Gastrocnemius medialis (tissue), 4 donors: ENCODE measurements at places on chromosomes 1 and 21. TPM values are rescaled to one million over a fixed set of nuclear protein-coding genes. Genes with fewer than 3 reads are reported as not detected.

DNA sequence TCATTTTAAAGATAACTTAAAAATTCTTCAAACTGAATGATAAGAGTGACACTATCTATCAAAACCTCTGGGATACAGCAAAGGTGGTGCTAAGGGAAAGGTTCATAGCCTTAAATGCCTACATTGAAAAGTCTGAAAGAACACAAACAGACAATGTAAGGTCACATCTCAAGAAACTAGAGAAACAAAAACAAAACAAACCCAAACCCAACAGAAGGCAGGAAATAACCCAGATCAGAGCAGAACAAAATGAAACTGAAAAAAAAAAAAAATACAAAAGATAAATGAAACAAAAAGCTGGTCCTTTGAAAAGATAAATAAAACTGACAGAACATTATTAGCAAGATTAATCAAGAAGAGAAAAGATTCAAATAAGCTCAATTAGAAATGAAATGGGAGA, 6.8 kb downstream of the ODF2L start:
- H3K27me3 ChIP-seq, result no peaks in the 10 kb centered on the region
- H3K4me3 ChIP-seq, result no peak overlapping the region
- no peak for DNase-seq
- H3K4me1 ChIP-seq, result peaks cover 6% of the 10 kb centered on the region
- H3K36me3 ChIP-seq, result no peaks in the 10 kb centered on the region
- peak overlapping the region; percentile 18 for H3K27ac ChIP-seq

DNA sequence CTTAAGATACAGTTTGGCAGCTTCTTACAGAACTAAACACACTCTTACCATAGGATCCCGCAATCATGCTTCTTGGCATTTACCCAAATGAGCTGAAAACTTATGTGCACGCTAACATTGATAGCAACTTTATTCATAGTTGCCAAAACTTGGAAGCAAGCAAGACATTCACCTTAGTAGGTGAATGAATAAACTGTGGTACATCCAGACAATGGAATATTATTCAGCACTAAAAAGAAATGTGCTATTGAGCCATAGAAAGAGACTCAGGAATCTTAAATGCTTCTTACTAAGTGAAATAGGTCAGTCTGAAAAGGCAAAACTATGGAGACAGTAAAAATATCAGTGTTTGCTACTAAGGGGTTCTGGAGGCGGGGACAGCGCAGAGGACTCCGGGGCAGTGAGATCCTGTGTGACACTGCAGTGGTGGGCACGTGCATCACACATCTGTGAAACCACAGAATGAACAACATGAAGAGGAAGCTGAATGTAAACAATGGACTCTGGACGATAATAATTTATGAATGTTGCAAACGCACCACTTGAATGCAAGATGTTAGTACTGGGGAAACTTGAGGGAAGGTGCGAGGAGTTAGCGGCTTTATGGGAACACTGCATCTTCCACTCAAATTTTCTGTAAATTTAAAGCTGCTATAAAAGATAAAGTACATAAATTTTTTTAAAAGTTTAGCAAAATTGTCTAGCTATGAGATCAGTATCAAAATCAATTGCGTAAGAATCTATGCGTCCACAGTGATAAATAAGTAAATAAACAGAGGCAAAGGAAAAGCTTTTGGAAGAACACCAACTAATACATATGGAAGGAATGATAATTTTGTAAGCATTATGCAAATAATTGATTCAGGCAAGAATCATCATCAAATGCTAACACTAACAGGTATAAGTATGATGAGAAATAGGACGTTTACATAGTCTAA, 15.4 kb upstream of the SPATC1L start:
- no peaks in the 10 kb centered on the region for H3K4me1 ChIP-seq
- no peak overlapping the region for H3K4me3 ChIP-seq
- H3K27me3 ChIP-seq, result no peaks in the 10 kb centered on the region
- no peak for DNase-seq
- no peak overlapping the region for H3K27ac ChIP-seq
- peaks cover 49% of the 10 kb centered on the region for H3K36me3 ChIP-seq

DNA sequence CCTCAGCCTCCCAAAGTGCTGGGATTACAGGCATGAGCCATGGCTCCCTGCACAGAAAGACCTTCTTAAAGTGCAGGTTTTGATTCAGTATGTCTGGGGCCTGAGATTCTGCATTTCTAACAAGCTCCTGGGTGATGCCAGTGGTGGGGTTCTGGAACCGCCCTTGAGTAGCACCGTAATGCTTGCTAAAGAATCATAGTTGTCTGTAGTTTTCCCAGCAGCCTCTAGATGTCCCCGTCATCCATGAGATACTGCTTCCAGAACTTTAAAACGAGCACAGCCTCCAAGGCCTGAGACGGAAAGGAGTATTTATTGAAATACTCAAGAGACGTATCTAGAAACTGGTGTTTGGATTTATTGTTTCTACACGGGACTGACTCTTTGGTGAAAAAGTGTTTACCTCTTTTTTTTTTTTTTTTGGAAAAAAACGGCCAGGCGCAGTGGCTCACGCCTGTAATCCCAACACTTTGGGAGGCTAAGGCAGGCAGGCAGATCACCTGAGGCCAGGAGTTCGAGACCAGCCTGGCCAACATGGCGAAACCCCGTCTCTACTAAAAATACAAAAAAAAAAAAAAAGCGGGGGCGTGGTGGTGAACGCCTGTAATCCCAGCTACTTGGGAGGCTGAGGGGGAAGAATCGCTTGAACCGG, 2.6 kb upstream of the TOR3A start:
- peaks cover 4% of the 10 kb centered on the region for H3K36me3 ChIP-seq
- no peaks in the 10 kb centered on the region for H3K27me3 ChIP-seq
- H3K4me3 ChIP-seq, result no peak overlapping the region

DNA sequence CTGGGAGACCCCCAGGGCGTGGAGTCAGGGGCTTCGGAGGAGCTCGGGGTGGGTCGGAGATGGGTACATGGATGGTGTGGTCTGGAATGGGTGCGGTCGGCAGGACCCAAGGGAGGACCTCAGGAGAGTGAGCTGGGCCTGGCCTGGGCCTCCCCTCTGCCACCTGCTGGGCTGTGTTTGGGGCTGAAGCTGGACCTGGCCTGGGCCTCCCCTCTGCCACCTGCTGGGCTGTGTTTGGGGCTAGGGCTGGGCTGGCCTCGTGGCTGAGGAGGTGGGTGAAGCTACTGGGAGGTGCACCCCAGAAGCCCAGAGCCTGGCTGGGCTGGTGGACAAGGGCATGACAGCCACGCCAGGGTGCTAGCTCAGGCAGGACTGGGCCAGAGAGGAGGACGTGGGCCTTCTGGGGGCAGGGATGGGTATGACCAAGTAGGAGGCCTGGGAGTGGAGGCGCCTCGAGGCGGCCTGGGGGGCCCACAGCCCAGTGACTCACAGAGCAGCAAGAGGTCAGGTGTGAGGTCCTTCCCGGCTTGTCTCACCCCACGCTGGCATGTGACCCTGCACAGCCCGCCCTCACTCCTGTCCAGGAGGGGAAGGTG, 14.5 kb downstream of the SAMD11 start:
- H3K36me3 ChIP-seq, result no peaks in the 10 kb centered on the region
- H3K27ac ChIP-seq, result no peak overlapping the region
- DNase-seq, result no peak

- H3K4me3 ChIP-seq, result peak overlapping the region; percentile 16
- DNase-seq, result no peak
- H3K36me3 ChIP-seq, result no peaks in the 10 kb centered on the region
- no peaks in the 10 kb centered on the region for H3K4me1 ChIP-seq
- H3K27me3 ChIP-seq, result no peaks in the 10 kb centered on the region
Observed at GRCh38 chr21:38766987-38767722, 38.6 kb upstream of the ETS2 start.

GRCh38 chr1:162892906-162893611, 32.1 kb upstream of the CCDC190 start:
- no peaks in the 10 kb centered on the region for H3K36me3 ChIP-seq
- no peak overlapping the region for H3K4me3 ChIP-seq
- peaks cover 27% of the 10 kb centered on the region for H3K4me1 ChIP-seq
- H3K27ac ChIP-seq, result no peak overlapping the region
- DNase-seq, result no peak

- H3K27me3 ChIP-seq, result no peaks in the 10 kb centered on the region
- no peak overlapping the region for H3K4me3 ChIP-seq
- DNase-seq, result no peak
- H3K36me3 ChIP-seq, result no peaks in the 10 kb centered on the region
Observed at GRCh38 chr21:41898998-41899397, 19.9 kb upstream of the PRDM15 start.

- peaks cover 57% of the 10 kb centered on the region for H3K4me1 ChIP-seq
- peak overlapping the region; percentile 96 for H3K27ac ChIP-seq
- H3K27me3 ChIP-seq, result no peaks in the 10 kb centered on the region
- no peaks in the 10 kb centered on the region for H3K36me3 ChIP-seq
- no peak for DNase-seq
Observed at GRCh38 chr1:228083871-228084278, 1.4 kb downstream of the ARF1 start.

DNA sequence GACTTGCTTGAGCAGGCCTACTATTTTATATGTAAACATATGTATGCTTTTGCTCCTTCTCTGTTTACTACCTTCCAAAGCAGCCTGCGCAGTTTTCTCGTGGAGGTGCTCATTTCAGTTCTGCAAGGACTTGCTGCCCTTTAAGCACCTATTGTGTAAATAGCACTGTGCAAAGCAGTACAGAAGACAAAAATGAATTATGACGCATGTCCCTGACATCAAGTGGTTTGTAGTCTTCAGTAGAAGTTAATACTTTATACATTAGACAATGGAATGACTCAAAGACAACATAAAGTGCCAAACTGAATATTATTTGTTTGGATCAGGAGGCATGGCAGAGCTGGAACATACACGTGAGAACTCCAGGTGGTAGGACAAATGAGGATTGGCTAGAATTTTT, 611.7 kb downstream of the LMO4 start:
- H3K4me1 ChIP-seq, result no peaks in the 10 kb centered on the region
- no peak overlapping the region for H3K4me3 ChIP-seq
- no peaks in the 10 kb centered on the region for H3K27me3 ChIP-seq
- H3K36me3 ChIP-seq, result no peaks in the 10 kb centered on the region

- no peaks in the 10 kb centered on the region for H3K27me3 ChIP-seq
- H3K4me1 ChIP-seq, result peaks cover 14% of the 10 kb centered on the region
- no peaks in the 10 kb centered on the region for H3K36me3 ChIP-seq
- DNase-seq, result no peak
- H3K27ac ChIP-seq, result no peak overlapping the region
- no peak overlapping the region for H3K4me3 ChIP-seq
Observed at GRCh38 chr1:100184536-100184935, 6.5 kb upstream of the LRRC39 start.

- DNase-seq, result no peak
- no peaks in the 10 kb centered on the region for H3K4me1 ChIP-seq
- no peak overlapping the region for H3K27ac ChIP-seq
- H3K36me3 ChIP-seq, result no peaks in the 10 kb centered on the region
- H3K4me3 ChIP-seq, result no peak overlapping the region
Observed at GRCh38 chr1:103900005-103900404, 150.3 kb downstream of the AMY1C start.

DNA sequence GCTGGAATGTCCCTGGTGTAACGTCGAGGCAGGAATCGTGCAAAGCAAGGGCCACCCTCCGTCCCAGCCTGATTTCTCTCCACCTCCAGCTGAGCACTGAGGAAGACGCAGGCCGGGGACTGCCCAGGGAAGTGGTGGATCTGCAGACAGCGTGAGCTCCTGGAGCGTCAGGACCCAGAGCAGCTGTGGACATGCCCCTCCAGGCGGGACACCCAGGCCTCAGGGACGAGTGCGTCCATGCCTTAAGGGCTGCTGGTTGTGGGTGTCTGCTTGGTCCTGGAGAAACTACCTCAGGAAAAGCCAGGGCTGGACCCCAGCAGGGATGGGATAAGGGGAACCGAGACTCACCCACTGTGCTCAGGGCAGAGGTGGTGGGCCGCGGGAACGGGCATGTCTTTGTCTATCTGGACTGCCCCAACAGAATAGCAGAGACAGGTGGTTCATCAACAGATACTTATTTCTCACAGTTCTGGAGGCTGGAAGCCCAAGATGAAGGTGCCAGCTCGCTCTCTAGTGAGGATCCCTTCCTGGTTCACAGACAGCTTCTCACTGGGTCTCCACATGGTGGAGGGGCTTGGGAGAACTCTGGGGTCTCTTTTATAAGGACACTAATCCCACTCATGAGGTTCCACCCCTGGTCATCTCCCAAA, 5.8 kb upstream of the MMEL1 start:
- H3K4me1 ChIP-seq, result peaks cover 10% of the 10 kb centered on the region
- peaks cover 28% of the 10 kb centered on the region for H3K27me3 ChIP-seq
- no peak overlapping the region for H3K4me3 ChIP-seq
- no peak overlapping the region for H3K27ac ChIP-seq
- DNase-seq, result no peak
- H3K36me3 ChIP-seq, result no peaks in the 10 kb centered on the region

- H3K27me3 ChIP-seq, result peaks cover 21% of the 10 kb centered on the region
- H3K36me3 ChIP-seq, result no peaks in the 10 kb centered on the region
- no peaks in the 10 kb centered on the region for H3K4me1 ChIP-seq
- no peak overlapping the region for H3K27ac ChIP-seq
- no peak overlapping the region for H3K4me3 ChIP-seq
Observed at GRCh38 chr21:42311160-42311559, 4.0 kb downstream of the TFF3 start.

- DNase-seq, result no peak
- H3K4me3 ChIP-seq, result no peak overlapping the region
- no peaks in the 10 kb centered on the region for H3K36me3 ChIP-seq
Observed at GRCh38 chr1:151515265-151515664, 4.1 kb downstream of the CGN start.

- H3K4me3 ChIP-seq, result no peak overlapping the region
- DNase-seq, result no peak
- H3K27ac ChIP-seq, result no peak overlapping the region
Observed at GRCh38 chr1:229280921-229281320, 10.0 kb downstream of the RAB4A start.

DNA sequence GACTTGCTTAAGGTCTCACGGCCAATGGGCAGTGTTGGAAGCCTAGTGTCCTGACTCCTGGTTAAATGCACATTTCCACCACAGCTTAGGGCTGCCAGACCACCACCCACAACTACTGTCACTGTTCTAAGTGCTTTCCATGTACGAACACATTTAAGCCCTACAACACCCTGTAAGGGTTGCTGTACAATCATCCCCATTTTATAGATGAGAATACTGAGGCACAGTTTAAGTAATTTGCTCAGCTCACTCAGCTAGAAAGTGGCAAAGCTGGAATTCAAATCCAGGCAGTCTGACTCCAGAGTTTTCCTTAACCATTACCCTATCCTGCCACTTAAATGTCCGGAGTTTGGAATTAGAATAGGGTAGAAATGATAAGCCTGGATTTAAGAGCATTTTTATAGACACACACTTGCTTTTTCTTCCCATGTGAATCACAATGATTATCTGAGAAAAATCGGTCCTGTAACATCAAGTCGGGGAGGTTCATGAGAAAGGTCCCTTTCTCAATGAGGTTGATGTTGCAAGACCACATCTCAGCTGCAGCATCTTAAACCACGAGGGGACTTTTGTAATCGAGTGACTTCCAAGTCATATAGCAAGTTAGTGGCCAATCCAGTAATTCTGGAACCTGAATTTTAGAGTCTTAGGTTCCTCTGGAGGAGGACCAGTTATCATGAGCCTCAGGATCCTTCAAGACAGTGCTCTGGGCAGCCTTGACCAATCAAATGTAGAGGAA, 8.6 kb downstream of the E2F2 start:
- no peak for DNase-seq
- H3K4me1 ChIP-seq, result no peaks in the 10 kb centered on the region
- no peaks in the 10 kb centered on the region for H3K36me3 ChIP-seq
- H3K4me3 ChIP-seq, result no peak overlapping the region
- H3K27me3 ChIP-seq, result no peaks in the 10 kb centered on the region

YTHDF2 gene
- total RNA-seq, result 35.6 TPM

SPOCD1 gene
- not detected for total RNA-seq

SESN2 gene
- total RNA-seq, result 18.9 TPM

DYRK1A gene
- 88.9 TPM for total RNA-seq

SPRR2G gene
- total RNA-seq, result not detected

RBM11 gene
- not detected for total RNA-seq

ERICH3 gene
- not detected for total RNA-seq

OR2T35 gene
- not detected for total RNA-seq

KCNN3 gene
- 17.4 TPM for total RNA-seq

DCST2 gene
- total RNA-seq, result not detected

PLA2G2D gene
- not detected for total RNA-seq

ITLN2 gene
- not detected for total RNA-seq
